Renal pelvis (tissue), 12 donors: ENCODE measurements at places on chromosomes 7 and 10. TPM values are rescaled to one million over a fixed set of nuclear protein-coding genes. Genes with fewer than 3 reads are reported as not detected.
A peak's percentile ranks its signal among the peaks of the same experiment; 100 is the strongest.

DNA sequence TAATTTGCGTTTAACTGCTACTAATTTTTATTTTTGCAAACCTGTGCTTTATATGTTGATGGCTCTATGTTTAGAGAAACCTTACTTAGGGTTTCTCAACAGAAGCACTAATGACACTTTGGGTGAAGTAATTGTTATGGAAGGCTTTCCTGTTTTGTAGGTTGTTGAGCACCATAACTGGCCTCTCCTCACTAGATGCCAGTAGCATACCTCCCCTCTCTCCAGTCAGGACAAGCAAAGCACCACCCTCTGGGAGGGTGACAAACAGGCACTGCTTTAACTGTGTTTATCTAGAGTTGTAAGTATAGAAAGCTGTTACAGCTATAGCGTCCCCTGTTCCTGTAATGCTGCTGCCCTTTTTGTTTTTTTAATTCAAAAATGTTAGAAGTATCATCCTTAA lies 60.9 kb downstream of the WAC start:
- no peak for DNase-seq

TBATA gene
- not detected for polyA plus RNA-seq

DNA sequence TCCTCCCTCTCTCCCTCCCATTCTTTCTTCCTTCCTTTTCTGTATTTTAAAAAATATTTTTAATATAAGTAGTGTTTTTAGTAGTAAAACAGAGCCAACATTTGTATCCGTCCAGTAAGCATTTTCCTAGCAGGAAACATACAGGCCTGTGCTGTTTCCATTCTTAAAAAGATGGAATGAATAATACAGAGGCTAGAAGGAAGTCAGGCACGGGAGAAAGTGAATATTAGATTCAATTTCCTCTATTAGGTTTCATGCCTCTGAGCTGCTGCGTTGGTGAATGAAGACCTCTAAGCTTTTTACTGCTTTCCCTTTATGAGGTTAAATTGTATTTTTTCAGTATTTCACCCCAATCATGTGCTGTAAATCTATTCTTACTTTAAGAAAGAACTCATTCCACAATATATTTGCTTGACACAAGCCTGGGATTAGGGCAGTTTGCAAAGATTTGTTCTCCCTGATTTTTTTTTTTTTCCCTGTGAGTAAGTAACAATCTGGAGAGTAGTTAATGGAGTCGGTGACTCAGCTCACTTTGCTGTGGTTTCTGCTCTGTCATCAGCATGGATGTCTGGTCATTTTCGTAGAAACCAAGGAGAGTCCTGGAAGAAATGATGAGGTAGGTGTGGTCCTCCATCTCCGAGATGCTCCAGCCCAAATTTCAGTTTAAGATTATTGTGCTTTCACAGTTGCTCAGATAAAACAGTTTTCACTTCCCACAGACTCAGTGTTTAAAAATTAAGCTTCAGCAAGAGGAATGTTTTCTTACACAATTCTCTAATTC lies 76.1 kb upstream of the PITRM1 start:
- no peak for DNase-seq

- DNase-seq, result no peak
Measured at GRCh38 chr10:105540381-105540780, 899.3 kb downstream of the SORCS3 start.

- peak; percentile 16 for DNase-seq
Measured at GRCh38 chr10:121860810-121861209, 67.0 kb downstream of the ATE1 start.

NUTM2E gene
- 0.23 TPM for polyA plus RNA-seq

DNA sequence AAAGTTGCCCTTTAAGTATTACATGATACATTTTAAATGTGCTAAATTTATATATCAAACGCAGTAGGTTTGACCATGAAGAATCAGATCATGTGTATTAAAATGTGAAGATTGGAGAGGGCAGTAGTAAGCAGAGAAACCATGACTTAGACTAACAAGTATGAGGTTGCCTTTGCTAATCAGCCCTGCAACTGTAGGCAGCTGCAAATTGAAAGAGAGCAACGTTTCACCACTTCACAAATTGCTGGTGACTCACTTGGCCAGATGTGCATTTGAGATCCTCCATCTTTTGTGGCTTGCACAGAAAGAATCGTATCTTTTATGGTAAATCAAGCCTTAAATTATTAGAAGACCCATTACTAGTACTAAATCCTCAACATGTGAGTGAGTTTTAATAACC lies 10.1 kb upstream of the SEMA3A start:
- DNase-seq, result no peak

- no peak for DNase-seq
Measured at GRCh38 chr7:155803418-155804376, 8.6 kb downstream of the SHH start.

DNA sequence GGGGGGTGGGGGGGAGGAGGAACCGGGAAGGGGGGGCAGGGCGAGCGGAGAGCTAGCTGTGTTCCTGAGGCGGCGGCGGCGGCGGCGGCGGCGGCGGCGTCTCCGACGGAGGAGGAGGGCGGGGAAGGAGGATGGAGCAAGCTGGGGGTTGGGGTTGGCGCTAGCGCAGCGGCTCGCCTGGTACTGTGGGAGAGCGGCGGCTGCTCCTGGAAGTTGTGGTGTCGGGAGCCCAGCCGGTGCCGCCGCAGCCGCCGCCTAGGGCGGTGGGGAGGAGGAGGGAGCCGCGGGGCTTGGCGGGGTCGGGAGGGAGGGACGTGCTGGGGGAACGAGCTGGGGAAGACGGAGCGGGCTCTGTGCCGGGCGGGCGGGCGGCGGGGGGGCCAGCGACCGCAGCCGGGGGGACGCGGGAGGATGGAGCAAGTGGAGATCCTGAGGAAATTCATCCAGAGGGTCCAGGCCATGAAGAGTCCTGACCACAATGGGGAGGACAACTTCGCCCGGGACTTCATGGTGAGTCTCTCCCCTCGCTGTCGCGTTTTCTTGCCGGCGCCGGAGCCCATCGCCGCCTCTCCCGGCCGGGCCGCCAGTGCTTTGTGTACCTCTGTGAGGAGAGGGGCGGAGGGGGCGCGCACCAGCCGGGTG lies at the start of gene PTPN12:
PTPN12 (plus strand) TSS at position 160 of the 642 bp plus-strand sequence; CDS start at position 412, 252 bp downstream.
- DNase-seq, result no peak

DNA sequence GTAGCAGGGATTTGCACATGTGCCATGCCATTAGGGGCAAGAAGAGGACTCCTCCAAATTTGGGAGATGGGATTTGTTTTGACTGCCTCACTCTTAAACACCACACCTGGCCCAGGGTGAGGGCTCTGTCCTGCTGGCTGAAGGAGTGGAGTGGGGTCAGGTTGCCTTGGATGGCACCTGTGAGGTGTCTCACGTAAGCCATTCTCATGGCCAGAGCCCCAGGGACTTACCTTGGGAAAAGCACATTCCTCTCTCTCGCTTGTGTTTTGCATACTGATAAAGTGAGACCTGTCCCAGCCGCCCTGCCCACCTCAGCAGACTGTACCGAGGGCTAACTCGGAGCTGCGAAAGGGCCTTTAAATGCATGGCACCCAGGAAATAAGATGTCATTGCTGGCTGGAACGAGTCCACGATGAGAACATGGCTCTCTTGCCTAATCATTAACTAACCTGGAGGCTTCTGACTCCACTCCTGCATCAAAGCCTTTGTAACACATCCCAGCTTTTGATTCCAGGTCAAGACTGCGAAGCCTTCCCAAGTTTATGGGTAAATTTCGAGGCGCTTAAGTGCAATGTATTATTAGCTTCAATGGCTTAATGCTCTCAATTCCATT lies 184.0 kb upstream of the RNF32 start:
- peak; percentile 19 for DNase-seq

AMPH gene
- polyA plus RNA-seq, result 17.1 TPM

GRCh38 chr7:149729983-149730801 lies 43.2 kb downstream of the ZNF467 start:
- no peak for DNase-seq

CRYGN gene
- 5.1 TPM for polyA plus RNA-seq

DNA sequence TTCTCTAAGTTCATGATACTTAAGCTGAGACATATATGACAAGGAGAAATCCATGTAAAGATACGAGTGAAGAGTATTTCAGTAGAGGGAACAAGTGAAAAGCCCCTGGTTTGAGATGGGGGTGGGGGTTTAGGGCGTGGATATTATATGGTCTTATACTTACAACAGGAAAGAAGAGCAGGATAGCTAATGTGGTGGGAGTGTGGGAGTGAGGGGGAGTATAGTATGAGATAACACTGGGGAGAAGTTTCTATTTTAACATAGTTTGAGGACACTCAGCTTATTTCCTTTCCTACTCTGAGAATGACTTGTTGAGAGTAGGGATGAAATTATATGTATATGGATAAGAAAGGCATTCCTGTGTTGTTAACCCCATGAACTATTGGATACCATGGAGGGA lies 36.5 kb downstream of the MCU start:
- DNase-seq, result no peak

KCNIP2 gene
- 3.8 TPM for polyA plus RNA-seq

DNA sequence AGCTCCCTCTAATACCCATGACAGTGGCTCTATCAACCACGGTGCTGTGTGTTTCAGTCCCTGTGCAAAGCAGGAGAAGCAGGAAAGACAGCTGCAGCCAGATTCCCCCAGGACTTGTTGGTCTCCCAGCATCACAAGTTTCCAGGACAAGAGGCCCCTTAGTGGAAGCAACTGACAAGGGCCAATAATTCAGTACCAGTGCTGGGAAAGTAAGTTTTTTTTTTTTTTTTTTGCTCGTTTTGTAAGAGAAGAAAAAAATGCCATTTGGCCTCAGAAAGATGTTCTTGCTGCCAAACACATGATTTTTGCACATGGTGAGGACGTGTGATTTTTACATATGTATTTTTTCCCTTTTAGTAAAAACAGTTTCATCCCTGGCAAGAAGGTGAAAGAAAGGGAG lies 284.2 kb upstream of the ZMIZ1 start:
- no peak for DNase-seq

- no peak for DNase-seq
Measured at GRCh38 chr10:118449521-118449920, 107.4 kb upstream of the FAM204A start.
